ENCODE measurements at places on chromosomes 11 and 22.
A peak's percentile ranks its signal among the peaks of the same experiment; 100 is the strongest.

- DNase-seq: no peak
These were observed 68.0 kb downstream of the USP47 start for GRCh38 chr11:11909727-11910126.

GRCh38 chr22:42992886-42993479, 22.0 kb downstream of the PACSIN2 start:
- no peak for DNase-seq

- DNase-seq: no peak
These were observed 24.7 kb downstream of the MACROD1 start for GRCh38 chr11:64141081-64141783.

DNA sequence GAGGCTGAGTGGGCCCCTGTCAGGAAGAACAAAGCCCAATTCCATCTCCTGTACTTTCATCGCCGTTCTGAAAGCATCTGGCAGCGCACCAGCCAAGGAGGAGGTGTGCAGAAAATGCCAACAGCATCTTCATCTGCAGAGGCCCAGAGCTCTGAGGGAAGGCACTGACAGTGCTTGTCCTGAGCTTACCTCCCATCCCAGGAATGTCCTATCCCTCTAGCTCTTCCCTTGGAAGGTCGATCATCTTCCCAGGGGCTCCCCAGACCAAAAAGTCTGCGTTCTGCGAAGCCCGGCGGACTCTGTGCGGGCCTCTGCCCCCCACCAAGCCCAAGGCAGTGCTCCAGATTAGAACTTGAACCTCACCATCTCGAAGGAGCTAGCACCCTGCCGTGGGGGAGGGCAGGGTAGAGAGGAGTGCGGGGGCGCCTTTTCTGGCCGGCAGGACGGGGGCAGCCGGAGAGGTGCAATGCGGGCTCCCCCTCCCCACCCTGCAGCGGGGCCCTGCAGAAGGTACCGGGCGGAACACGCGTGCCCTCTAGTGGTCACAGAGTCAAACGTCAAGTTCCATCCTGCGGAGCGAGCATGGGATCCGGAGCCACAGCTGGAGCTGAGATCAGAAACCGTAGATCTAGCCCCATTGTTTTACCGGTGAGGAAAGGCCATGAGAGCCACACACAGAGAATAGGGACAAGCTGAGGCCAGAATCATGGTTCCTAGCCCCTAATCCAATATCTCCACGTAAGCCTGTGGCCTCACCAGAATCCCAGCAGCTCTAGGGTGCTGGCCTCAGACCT, 5.0 kb downstream of the SCN2B start:
- DNase-seq: peak; percentile 70

GRCh38 chr11:12382451-12382850, 5.1 kb downstream of the PARVA start:
- DNase-seq: no peak
